Dermis microvascular lymphatic vessel endothelial cell (primary cell): ENCODE measurements at places on chromosomes 3 and 15.

GRCh38 chr3:10445561-10446175, 59.7 kb downstream of the ATP2B2 start:
- no peak for DNase-seq

DNA sequence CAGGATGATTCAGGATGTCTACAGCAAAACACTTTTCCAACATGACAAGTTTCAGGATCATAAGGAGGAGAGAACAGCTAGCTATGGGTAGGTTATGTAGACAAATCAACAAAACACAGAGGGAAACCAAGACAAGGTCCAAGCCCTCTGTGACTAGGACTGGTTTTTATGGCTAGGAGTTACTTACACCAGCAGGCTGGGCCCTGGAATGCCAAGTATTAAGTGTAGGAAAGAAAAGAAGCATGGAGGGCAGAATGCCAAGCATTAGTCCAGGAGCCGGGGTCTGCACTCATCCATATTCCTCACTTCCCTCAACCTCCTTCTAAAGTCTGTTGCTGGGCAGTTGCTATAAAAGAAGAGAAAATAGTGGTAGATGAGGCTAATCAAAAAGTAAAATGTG, 35.3 kb upstream of the PPP2R3A start:
- DNase-seq: no peak

GRCh38 chr15:101641894-101642293, 10.3 kb downstream of the TM2D3 start:
- peak; percentile 90 for DNase-seq

GRCh38 chr3:37140899-37141541, 33.4 kb downstream of the LRRFIP2 start:
- DNase-seq: no peak

- DNase-seq: no peak
Measured at GRCh38 chr3:15409774-15410173, 17.6 kb downstream of the METTL6 start.

- DNase-seq: no peak
Measured at GRCh38 chr3:29338377-29338776, 57.5 kb downstream of the RBMS3 start.

DNA sequence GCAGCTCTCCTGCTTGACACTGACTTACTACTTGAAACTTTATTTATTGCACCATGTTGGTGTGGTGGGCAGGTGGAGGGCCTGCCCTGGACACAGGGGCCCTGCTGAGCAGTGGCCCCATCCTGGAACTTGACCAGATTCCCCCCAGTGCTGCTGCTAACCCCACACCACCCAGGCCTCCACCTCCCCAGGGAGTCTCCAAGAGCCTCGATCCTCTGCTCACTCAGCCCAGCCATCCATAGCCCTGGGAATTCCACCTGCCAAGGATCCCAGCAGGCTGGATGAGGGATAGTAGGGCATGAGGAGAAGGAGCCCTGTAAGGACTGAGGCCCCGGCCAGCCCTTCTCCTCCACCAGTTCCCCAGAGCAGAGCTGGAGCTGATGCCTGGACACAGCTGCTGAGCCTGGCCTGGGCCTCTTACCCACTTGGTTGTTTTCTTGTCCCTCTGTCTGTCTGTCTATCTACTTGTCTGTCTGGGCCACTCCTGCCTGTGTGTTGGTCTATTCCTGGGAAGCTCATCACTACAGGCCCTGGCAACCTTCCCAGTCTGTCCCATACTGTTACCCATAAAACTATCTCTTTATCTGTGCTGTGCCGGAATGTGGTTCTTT, 2.8 kb downstream of the CHAC1 start:
- no peak for DNase-seq

DNA sequence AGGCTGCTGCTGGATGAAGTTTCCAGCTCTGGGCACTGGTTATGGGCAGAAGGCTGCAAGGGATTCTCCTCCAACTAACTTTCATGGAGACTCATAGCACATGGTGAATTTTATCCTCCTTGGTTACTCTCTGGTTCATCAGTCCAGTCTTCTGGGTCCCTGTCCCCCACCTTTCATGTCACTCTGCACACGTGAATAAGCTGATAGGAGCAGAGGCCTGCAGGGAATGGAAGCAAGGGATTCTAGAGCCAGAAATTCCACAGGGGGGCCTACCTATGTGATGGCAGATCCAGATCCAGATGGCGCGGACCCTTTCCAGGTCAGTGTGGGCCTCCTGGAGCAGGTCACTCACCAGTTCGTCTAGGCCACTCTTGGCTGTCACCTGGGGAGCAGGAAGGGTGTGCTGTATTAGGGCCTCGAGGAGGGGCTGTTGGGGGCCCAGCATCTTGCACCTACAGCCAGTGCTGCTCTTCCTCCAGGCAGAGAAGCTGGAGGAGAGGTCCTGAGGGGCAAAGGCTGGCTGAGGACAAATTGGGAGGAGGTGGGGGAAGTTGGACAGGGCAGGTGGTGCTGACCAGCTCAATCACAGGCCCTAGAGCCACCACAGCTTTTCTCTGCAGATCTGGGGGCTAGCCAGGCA, 30.2 kb downstream of the KY start:
- DNase-seq: no peak

GRCh38 chr3:113329757-113330156, 111.5 kb downstream of the CFAP44 start:
- no peak for DNase-seq

DNA sequence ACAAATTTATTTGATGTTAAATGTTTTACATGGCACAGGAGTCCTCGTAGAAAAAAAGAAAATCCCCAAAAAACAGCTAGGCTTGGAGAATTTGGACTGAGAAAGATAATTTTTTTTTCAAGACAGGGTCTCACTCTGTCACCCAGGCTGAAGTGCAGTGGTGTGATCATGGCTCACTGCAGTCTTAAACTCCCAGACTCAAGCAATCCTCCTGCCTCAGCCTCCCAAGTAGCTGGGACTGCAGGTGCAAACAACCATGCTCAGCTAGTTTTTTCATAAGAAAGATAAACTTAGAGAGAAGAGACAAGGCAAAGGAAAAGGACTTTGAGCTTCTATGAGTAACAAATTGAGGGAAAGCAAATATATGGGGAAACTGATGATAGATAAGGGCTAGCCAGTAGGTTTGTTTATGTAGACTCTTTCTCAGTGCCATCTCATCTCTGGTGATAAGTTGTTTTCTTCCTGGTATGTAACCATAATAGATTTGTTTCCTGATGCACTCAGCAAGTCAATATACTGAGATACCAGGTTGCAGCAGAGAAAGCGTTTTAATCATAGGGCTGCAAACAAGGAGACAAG, 13.1 kb upstream of the TRMT10C start:
- no peak for DNase-seq

DNA sequence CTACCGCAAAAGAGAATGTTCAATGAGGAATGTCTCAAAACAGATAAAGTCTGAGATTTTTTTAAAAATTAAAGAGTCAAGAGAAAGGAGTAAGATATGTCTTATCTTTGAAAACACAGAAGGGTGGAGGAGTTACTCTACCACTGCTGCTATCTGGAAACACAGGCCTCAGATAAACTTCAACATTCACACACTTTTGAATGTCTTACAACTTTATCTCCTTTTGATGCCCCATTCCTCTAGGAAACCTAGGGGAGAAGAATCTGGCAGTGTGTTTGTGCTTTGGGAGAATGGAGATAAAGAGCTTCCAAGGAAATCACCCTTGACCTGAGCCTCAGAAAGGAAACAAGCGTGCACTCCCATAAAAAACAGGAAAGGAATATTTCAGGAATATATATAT, 468.2 kb downstream of the PLOD2 start:
- DNase-seq: no peak

GRCh38 chr15:68300115-68300940, 22.8 kb downstream of the FEM1B start:
- no peak for DNase-seq

DNA sequence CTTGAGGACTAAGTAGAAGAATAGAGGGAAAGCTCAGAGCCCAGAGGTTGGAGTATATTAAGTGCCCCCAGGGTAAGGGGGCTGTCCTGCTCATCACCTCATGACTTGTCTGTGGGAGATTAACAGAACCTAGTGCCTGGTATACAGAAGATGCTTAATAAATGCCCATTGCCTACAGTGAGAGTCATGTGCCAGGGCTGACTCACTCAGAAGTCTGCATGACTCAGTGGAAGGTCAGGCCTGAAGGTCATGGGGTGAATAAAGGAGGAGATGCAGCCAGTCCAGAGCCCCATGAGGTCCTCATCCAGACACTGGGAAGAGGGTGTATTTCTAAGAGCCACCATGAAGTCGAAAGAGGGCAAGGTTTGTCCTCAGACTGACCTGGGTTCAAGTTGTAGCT, 62.5 kb upstream of the TLE3 start:
- DNase-seq: no peak

- no peak for DNase-seq
Measured at GRCh38 chr15:81032355-81032754, 31.6 kb downstream of the TLNRD1 start.

GRCh38 chr15:49898097-49898496, 220.9 kb downstream of the ATP8B4 start:
- no peak for DNase-seq

- DNase-seq: no peak
Measured at GRCh38 chr3:33473813-33474212, 33.6 kb upstream of the UBP1 start.

DNA sequence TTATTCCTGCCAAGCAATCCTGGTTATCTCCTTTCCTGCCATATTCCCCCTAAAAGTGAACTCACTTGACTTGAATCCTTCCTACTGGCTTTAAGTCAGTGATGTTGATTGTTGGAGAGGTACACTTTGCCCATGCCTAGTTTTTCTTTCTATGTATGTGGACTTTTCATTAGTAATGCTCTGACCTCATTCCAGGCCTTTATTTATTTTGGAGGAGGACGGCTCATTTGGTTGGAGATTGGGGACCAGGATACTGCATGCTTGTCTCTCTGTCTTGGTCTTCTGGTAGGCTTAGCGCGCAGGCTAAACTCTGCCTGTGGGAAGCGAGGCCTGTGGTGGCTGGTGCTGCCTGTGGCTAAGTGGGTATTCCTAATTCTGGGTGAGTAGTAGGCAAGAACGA, 29.1 kb upstream of the MTMR10 start:
- DNase-seq: no peak

DNA sequence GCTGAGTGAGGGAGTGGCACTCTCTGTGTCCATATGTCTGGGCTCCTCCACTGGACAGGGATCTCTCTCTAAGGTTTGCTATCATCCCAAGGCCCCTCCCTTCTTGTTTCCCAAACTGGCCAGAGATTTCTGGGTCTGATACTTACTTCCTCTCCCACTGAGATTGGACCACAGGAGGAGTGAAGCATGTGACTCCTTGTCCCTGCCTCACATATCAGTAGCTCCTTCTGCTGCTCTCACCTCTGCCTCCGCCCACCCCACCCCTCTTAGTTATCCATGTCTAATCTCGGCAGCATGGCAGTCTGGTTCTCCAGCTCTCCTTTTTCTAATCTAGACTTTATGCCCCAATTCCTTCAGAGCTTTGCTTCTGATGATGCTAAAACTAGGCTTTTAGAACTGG, 223.1 kb downstream of the RPLP1 start:
- no peak for DNase-seq

GRCh38 chr15:39255760-39256159, 325.1 kb upstream of the THBS1 start:
- no peak for DNase-seq

GRCh38 chr15:89435362-89435761, 61.0 kb downstream of the RHCG start:
- DNase-seq: no peak

DNA sequence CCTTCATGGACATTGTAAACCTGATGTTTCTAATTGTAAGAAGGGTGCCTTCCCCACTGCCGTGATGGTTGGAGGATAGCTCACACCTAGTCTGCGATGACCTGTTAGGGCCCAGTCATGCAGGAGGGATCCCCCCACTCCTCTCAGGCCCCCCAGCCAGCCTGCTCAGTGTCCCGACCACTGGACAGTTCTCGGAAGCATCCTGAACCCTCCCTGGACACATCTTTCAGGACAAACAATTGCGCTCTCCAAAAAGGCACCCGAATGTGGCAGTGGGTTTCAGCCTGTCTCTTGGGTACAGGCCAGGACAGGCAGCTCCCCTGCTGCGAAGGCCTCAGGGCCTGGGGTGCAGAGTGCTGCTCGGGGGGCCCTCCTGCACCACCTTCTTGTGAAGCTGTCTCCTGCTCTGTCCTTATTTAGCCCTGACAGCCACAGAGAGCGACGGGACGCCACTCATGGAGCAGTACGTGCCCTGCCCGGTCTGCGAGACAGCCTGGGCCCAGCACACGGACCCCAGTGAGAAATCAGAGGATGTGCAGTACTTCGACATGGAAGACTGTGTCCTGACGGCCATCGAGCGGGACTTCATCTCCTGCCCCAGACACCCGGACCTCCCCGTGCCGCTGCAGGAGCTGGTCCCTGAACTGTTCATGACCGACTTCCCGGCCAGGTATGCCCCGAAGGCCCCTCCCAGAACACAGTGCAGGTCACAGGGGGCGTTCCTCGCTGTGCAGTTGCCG, 132.3 kb downstream of the LRRK1 start:
- DNase-seq: no peak

- DNase-seq: no peak
Measured at GRCh38 chr3:73504239-73504638, 120.5 kb downstream of the PDZRN3 start.

GRCh38 chr15:76034111-76034510, 21.9 kb upstream of the NRG4 start:
- no peak for DNase-seq

GRCh38 chr15:68023307-68024101, 30.6 kb upstream of the PIAS1 start:
- no peak for DNase-seq

- DNase-seq: peak; percentile 48
Measured at GRCh38 chr3:7630925-7631324, 770.0 kb downstream of the GRM7 start.

- DNase-seq: peak; percentile 21
Measured at GRCh38 chr15:57646087-57646486, 54.4 kb downstream of the MYZAP start.

DNA sequence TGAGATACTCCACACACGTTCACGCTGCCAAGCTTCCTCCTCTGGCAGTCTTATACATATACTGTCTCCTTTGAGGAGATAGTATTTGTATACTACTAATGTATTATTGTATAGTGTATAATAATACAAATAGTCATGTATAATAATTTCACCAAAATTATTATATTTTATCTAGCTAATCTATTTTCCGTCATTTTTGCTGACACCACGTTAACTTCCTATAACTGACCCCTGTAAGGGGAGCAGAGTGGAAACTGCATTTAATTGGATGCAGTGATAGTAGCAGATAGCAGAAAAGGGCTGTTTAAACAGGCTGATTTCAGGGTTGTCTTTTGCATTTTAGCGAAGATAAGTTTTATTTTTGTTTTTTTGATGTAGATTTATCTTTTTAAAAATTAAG, 30.5 kb upstream of the TMEM42 start:
- no peak for DNase-seq

- DNase-seq: peak; percentile 7
Measured at GRCh38 chr3:157543501-157544035, 40.4 kb upstream of the VEPH1 start.

- no peak for DNase-seq
Measured at GRCh38 chr3:162641907-162642306, 1145.3 kb downstream of the OTOL1 start.

DNA sequence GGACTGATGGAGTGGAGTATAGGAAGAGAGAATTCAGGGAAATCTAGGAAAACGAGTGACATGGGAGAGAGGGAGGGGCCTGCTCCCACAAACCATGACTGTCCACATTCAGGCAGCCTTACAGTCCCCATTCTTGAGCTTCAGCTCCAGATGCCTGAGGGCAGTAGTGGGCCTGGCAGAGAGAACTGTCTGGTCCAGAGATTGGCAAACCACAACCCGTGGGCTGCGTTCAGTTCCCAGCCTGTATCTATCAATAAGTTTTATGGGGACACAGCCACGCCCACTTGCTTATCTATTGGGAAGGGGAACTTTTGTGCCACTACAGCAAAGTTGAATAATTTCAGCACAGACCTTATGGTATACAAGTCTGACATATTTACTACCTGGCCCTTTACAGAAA, 63.8 kb downstream of the SLCO2A1 start:
- no peak for DNase-seq

- DNase-seq: no peak
Measured at GRCh38 chr15:64807051-64807749, 18.2 kb downstream of the PIF1 start.
